ENCODE measurements at places on chromosomes 2 and 18. TPM values are rescaled to one million over a fixed set of nuclear protein-coding genes. Genes with fewer than 3 reads are reported as not detected.

The CERKL gene
- total RNA-seq = 0.23 TPM

DNA sequence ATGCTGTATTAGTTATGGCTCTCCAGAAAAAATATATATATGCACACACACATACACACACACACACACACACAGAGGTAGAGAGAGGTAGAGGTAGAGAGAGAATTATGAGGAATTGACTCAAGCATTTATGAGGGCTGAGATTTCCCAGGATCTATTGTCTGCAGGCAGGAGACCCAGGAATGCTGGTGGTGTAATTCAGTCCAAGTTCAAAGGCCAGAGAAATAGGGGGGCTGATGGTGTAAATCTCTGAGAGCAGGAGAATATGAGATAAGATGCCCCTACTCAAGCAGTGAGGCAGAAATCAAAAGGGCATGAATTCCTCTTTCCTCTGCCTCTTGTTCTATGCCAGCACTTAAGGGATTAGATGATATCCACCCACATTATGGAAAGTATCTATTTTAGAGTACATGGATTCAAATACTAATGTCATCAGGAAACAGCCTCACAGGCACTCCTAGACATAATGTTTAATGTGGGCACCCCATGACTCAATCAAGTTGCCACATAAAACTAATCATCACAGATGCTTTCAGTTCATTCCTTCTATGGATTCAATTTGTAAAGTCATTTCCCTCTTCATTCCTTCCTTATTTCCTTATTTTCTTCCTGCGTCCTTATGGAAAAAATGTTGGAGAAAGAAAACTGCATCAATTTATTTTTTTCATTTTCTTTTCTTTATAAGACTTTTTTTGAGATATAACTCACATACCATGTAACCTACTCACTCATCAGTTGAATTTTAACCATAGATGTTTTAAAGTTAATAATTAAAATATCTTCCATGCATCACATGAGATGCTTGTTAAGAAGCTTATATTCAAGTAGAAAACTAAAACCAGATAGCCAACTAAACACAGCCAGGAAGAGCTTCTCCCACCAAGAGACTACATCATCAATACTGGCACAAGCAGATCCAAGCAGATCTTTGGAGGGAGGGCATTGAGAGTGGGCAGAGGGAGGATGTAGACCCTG is 406.2 kb downstream of the MBD2 start:
- H3K36me3 ChIP-seq = peaks cover 3% of the 10 kb centered on the region
- no peak overlapping the region for H3K27ac ChIP-seq
- H3K4me1 ChIP-seq = no peaks in the 10 kb centered on the region
- no peak for DNase-seq

DNA sequence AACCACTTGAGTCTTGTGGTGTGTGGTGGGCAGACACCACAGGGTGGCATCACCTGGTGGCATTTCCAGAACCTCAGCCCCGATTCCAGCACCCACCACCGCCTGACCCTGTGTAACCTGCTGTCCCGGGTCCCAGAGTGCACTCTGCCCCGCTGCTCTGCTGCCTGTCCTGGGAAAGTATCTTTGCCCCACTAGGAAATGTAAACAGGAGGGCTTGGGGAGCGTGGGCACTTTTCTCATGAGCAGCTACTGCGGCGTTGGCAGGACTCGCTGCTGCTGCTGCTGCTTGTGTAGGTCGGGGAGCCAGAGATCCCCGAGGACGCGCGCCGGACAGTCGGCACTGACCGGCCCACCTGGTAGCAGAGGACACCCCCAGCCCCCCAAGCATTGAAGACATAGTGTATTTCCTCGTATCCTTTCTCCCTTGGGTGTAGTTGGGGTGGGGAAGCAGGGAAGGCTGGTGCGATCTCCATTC is 13.4 kb downstream of the DTYMK start:
- peak overlapping the region; percentile 51 for H3K4me3 ChIP-seq
- no peaks in the 10 kb centered on the region for H3K36me3 ChIP-seq
- no peak for DNase-seq
- H3K27ac ChIP-seq = peak overlapping the region; percentile 43

The OR6B2 gene
- not detected for total RNA-seq

GRCh38 chr2:128708106-128708816 is 389.6 kb upstream of the HS6ST1 start:
- peaks cover 11% of the 10 kb centered on the region for H3K36me3 ChIP-seq
- peaks cover 2% of the 10 kb centered on the region for H3K4me1 ChIP-seq
- H3K27me3 ChIP-seq = no peaks in the 10 kb centered on the region
- DNase-seq = no peak

DNA sequence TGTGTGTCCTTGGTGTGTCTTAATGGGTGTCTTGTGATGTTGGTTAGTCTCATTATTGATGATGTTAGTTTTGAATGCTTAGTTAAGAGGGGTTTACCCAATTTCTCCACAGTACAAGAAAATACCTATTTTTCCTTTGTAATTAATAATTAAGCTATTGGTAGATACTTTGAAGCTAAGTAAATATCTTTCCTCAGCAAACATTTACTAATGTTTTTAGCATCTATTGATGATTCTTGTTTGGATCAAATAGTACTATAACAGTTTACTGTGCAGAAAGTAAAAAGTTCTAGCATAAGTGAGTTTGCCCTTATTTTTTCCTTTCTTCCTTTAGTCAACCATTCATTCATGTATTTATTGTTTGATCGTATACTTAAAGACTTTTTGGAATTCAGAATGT is 19.1 kb downstream of the MAP3K20 start:
- peaks cover 7% of the 10 kb centered on the region for H3K36me3 ChIP-seq
- peak overlapping the region; percentile 60 for H3K27ac ChIP-seq
- H3K4me3 ChIP-seq = no peak overlapping the region
- peaks cover 8% of the 10 kb centered on the region for H3K4me1 ChIP-seq

DNA sequence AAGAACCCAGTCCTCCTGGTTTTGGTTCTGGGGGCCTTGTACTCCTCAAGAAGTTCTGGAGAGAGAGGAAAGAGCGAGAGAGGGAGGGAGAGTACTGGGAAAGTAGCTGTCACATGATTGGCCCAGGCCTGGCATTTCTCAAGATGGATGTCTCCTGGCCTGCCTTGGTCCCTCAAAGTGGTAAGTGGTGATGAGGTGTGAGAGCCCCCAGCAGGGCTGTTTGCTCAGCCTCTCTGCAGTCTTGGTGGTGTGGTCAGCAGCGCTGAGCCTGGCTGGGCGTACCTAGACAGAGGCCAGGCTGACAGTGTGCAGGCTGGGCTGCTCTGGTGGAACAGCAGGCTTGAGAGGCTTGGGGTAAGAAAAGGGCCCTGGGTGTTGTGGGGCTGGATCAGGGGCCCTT is 2.5 kb downstream of the SPEG start:
- no peaks in the 10 kb centered on the region for H3K36me3 ChIP-seq
- no peak overlapping the region for H3K4me3 ChIP-seq
- no peak overlapping the region for H3K27ac ChIP-seq
- peaks cover 13% of the 10 kb centered on the region for H3K4me1 ChIP-seq

The UGT1A10 gene
- total RNA-seq = not detected

GRCh38 chr2:144858211-144858610 is 338.3 kb upstream of the ZEB2 start:
- DNase-seq = no peak
- H3K4me1 ChIP-seq = peaks cover 6% of the 10 kb centered on the region
- no peaks in the 10 kb centered on the region for H3K27me3 ChIP-seq
- H3K4me3 ChIP-seq = no peak overlapping the region
- no peak overlapping the region for H3K27ac ChIP-seq

- H3K4me1 ChIP-seq = peaks cover 5% of the 10 kb centered on the region
- no peaks in the 10 kb centered on the region for H3K27me3 ChIP-seq
- DNase-seq = no peak
- H3K4me3 ChIP-seq = no peak overlapping the region
- H3K36me3 ChIP-seq = no peaks in the 10 kb centered on the region
These were observed 50.9 kb downstream of the ACAA2 start for GRCh38 chr18:49762191-49763077.

The MAL gene
- total RNA-seq = 0.65 TPM

GRCh38 chr2:218896501-218897393 is 16.1 kb downstream of the WNT10A start:
- H3K27me3 ChIP-seq = peaks cover 95% of the 10 kb centered on the region
- peaks cover 17% of the 10 kb centered on the region for H3K4me1 ChIP-seq
- H3K4me3 ChIP-seq = no peak overlapping the region
- DNase-seq = no peak
- H3K36me3 ChIP-seq = no peaks in the 10 kb centered on the region

DNA sequence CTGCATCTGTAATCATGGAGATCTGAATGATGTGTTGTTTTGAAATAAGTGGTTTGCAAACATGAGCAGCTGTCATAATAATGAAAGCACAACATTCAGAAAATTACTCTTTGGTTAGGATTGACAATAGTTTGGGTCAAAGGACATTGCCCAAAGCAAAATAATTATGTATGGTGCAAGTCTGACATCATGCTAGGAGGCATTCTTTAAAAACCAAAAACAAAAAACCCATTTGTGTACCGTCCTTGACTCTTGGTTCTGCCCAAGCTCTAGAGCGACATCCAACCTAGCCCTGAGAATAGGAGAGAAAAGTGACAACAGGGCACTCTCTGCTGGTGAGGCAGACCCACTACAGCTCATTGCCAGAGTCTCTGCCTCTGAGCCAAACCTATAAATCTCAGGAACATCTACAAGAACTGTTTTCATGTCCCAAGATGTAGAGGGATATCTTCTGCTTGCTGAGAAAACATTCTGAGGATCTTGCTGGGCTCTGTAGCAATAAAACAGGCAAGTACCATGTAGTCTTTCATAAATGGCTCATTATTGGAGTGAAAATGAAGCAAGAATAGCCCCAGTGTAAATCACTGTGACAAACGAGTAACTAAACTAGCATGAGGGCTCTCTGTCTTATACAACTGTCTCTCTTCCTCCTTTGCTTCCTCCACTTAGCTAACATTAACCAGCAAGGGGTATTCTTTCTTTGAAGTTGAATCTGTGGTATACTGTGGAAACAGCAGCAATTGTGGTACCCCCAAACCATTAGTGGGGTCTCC is 266.8 kb upstream of the CXCR4 start:
- no peaks in the 10 kb centered on the region for H3K36me3 ChIP-seq
- H3K27ac ChIP-seq = no peak overlapping the region
- no peak overlapping the region for H3K4me3 ChIP-seq
- peaks cover 6% of the 10 kb centered on the region for H3K4me1 ChIP-seq
- peaks cover 12% of the 10 kb centered on the region for H3K27me3 ChIP-seq

- no peaks in the 10 kb centered on the region for H3K27me3 ChIP-seq
- H3K4me1 ChIP-seq = peaks cover 14% of the 10 kb centered on the region
- no peak overlapping the region for H3K4me3 ChIP-seq
- DNase-seq = peak; percentile 5
- peak overlapping the region; percentile 97 for H3K27ac ChIP-seq
These were observed 417.7 kb upstream of the SLC14A2 start for GRCh38 chr18:45197526-45197970.

- no peaks in the 10 kb centered on the region for H3K4me1 ChIP-seq
- H3K27ac ChIP-seq = no peak overlapping the region
- DNase-seq = no peak
These were observed 49.9 kb upstream of the TPO start for GRCh38 chr2:1363367-1363766.

GRCh38 chr2:27019931-27020855 is 12.6 kb upstream of the TMEM214 start:
- H3K4me3 ChIP-seq = no peak overlapping the region
- H3K4me1 ChIP-seq = peaks cover 31% of the 10 kb centered on the region
- H3K27me3 ChIP-seq = no peaks in the 10 kb centered on the region
- H3K36me3 ChIP-seq = peaks cover under 1% of the 10 kb centered on the region

DNA sequence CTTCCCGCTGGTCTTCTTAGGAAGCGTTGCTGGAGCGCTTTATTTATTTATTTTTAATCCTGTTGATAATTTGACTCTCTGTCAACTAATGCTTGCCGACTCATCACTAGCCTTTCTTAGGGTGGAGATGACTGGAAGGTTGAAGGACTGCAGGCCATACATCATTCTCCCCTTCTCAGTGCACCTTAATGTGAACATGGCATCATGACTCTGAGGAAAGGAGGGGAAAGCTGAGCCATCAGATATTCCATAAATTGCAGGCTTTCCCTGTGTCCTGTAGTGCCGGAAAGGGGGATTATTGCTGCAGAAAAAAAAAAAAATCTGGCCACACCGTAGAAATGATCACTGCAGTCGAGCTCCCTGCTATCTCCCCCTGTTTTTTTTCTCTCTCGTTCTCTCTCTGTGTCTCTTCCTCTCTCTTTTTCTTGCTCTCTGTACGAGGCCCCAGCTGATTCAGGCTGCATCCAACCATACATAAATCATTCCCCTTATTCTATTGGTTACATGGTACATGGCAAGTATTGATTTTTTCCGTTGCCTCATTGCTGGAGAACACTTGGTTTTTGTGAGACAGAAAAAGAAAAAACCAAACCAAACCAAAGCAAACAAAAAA is 125.8 kb upstream of the EFEMP1 start:
- H3K4me3 ChIP-seq = peak overlapping the region; percentile 75
- DNase-seq = no peak
- no peaks in the 10 kb centered on the region for H3K36me3 ChIP-seq
- H3K27ac ChIP-seq = peak overlapping the region; percentile 20

GRCh38 chr2:213202011-213202410 is 50.6 kb upstream of the IKZF2 start:
- no peaks in the 10 kb centered on the region for H3K36me3 ChIP-seq
- H3K4me1 ChIP-seq = no peaks in the 10 kb centered on the region
- DNase-seq = no peak
- no peaks in the 10 kb centered on the region for H3K27me3 ChIP-seq

DNA sequence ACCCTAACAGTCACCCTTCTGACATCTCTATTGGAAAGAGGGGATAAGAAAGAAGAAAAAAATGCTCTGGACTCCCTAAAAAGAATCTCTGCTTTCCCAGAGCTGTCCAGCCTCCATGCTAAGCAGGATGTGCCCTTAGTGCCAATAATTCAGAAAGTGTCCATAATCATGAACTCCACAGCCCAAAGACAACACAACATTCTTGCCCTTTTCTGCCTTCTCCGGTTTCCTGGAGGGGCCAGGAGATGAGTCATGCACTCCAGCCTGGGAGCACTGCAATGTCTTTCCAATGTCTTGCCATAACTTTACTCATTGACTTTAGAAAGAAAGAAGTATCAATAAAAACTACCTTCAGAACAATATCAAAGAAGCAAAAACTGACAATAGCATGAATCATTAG is 44.0 kb downstream of the KLF7 start:
- H3K4me3 ChIP-seq = no peak overlapping the region
- no peaks in the 10 kb centered on the region for H3K27me3 ChIP-seq
- H3K27ac ChIP-seq = peak overlapping the region; percentile 65
- DNase-seq = no peak
- H3K4me1 ChIP-seq = peaks cover 32% of the 10 kb centered on the region

DNA sequence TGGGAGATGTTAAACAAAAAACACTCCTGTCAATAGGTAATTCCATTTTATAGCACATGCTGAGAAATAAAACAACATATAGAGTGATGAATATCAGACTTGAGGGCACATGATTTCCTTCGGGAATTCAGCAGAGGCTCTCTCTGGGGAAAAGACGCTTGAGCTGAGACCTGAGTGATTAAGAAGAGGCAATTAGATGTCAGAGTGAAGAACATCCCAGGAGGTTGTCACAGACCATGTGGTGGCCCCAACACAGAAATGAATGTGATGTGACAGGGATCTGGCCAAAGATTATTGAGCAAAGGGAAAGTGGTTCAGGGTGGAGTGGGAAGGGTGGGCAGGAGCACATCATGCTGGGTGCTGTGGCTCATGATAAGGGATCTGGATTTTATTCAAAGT is 254.7 kb downstream of the RAD51AP2 start:
- peaks cover 6% of the 10 kb centered on the region for H3K27me3 ChIP-seq
- no peak for DNase-seq
- H3K4me3 ChIP-seq = no peak overlapping the region
- no peak overlapping the region for H3K27ac ChIP-seq
- no peaks in the 10 kb centered on the region for H3K4me1 ChIP-seq
- H3K36me3 ChIP-seq = no peaks in the 10 kb centered on the region

GRCh38 chr18:76453932-76454331 is 41.1 kb downstream of the ZNF516 start:
- H3K27ac ChIP-seq = peak overlapping the region; percentile 81
- H3K27me3 ChIP-seq = no peaks in the 10 kb centered on the region
- no peak for DNase-seq
- H3K4me1 ChIP-seq = peaks cover 88% of the 10 kb centered on the region
- H3K4me3 ChIP-seq = peak overlapping the region; percentile 71

The LONRF2 gene
- 5.2 TPM for total RNA-seq

The SRD5A2 gene
- not detected for total RNA-seq
